Uterus (tissue), 4 donors: ENCODE measurements at places on chromosomes 2 and 18.

DNA sequence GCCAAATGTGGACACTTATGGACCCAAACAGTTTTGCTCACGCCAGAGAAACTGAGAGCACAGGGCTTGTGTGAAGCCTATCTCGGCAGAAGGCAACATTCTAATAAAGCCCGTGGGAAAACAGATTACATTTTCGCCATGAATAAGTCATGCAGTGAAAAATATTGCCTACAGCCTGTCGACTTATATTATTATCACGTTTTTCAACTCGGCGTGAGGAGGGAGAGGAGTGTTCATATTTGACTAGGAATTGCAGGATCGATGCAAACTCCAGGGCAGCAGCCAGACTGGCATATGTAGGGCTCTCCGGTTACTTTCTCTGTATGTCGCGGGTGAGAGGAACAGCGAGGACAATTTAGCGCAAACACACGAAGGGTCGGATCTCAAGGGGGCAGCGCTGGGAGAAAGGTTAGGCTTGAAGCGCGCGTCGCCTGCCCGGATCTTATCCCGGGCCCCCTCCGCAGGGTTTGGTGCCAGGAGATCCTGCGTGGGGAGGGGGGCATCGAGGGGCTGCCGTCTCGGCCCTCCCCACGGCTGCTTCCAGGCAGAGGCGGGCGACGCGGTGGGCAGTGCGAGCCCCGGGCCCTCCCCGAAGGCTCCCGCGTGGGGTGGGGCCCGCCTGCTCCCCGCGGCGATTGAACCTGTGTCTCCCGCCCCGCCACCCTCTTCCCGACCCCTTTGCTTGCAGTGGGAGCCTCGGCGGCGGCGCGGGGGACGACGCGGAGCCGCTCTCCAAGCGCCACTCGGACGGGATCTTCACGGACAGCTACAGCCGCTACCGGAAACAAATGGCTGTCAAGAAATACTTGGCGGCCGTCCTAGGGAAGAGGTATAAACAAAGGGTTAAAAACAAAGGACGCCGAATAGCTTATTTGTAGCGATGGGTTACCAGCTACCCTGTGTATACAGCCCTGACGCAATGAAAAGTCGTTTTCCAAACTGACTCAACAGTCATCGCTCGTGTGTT, 4.4 kb downstream of the ADCYAP1 start:
- no peak for DNase-seq

GRCh38 chr2:121152861-121153260, 132.1 kb downstream of the TFCP2L1 start:
- DNase-seq, result no peak

- no peak for DNase-seq
These were observed 227.4 kb downstream of the ATAD2B start for GRCh38 chr2:23699580-23699925.

DNA sequence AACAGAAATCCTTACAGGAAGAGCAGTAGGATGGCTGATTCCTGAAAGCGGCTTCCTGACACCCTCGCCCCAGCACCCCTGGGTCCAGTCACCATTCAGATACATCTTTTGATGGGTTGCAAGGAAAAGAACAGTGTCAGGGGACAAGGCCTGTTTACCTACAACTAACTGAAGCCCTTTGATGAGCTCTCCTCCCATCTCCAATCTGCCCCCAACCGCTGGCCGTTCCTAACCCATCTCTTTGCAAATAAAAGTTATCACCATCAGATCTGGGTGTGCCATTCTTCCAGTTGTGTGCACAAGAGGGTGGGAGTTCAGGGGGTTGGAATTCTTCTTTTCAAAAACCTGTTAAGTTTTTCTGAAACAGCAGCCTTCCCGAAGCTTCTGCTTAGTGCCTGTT, 48.9 kb downstream of the ARL4C start:
- no peak for DNase-seq

DNA sequence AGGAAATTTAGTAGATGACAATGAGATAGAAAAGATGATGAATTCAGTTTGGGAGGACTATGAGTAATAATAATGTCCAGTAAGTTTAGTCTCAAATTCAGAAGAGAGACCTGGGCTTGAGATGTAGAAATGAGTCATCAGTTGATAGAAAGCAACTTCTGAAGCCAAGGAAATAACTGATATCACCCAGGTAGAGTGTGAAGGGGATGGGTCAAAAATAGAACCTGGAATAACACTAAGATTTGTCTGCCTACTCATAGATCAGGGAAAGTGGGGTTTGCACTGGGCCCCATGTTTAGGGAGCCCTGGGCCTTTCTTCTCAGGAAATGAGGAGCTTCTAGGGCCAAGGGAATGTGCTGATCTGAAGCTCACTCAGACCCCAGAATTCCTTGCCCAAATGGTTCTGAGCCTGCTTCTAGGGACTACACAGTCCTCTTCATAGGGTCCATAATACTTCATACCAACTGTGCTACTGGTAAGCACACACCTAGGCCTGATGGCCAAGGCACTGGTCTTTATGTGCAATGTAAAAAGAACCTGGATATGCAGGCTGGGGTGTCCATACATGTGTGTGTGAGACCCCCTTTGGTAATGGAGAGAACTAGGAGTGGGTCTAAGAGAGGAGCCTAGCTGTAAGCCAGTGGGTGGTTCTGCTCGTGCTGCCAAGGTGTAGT, 141.2 kb downstream of the IKZF2 start:
- no peak for DNase-seq

GRCh38 chr2:46711156-46711555, 204.4 kb downstream of the MCFD2 start:
- DNase-seq, result no peak

GRCh38 chr18:7904529-7904928, 337.4 kb downstream of the PTPRM start:
- no peak for DNase-seq

DNA sequence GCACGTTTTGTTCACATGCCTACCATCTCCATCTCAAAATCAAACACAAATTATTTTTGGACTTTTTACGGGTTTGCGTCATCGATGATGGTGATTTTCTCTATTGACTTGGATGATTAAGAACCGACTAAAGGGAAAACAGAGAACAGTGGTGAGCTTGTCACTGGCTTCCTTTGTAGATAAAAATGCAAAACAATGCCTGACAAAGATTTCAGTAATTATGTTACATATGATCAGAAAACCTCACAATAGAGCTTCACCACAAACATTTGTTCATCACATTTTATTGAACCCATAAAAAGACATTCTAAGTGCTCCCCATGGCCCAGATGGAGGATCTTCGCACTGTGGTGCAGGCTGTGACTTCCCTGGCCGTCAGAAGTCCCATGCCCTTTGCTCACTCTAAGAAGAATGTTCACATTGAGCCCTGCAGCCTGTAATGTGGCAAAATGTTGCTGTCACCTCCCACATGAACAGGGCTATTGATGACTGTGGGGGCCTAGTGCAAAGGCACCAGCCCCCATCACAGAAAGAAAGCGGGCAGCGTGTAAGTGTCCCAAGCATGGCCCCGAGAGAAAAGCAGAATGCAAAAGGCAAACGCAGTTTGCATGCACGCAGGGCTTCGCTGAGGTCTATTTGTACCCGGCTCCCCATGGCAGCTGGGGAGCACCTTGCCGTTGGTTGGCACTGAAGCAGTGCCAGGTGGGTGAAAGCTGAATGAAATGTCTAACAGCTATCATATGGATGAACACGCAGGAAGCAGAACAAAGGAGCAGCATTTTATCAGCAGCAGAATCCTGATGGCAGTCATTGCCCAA, 60.6 kb downstream of the BCL2 start:
- DNase-seq, result no peak

GRCh38 chr18:26655525-26656430, 107.4 kb upstream of the KCTD1 start:
- DNase-seq, result peak; percentile 55

DNA sequence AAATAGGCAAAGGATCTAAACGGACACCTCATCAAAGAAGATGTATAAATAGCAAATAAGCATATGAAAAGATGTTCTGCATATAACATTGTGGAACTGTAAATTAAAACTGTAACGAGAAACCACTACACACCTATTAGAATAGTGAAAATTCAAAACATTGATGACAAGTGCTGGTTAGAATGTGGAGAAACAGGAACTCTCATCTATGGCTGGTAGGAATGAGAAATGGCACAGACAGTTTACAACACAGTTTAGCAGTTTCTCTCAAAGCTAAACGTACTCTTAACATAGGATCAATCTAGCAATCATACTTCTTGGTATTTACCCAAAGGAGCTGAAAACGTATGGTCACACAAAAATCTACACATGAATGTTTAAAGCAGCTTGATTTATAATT, 126.2 kb downstream of the TRIB2 start:
- no peak for DNase-seq

- DNase-seq, result no peak
These were observed 30.6 kb downstream of the MDH1 start for GRCh38 chr2:63619328-63619727.

GRCh38 chr2:88601286-88601685, 26.0 kb downstream of the EIF2AK3 start:
- no peak for DNase-seq

DNA sequence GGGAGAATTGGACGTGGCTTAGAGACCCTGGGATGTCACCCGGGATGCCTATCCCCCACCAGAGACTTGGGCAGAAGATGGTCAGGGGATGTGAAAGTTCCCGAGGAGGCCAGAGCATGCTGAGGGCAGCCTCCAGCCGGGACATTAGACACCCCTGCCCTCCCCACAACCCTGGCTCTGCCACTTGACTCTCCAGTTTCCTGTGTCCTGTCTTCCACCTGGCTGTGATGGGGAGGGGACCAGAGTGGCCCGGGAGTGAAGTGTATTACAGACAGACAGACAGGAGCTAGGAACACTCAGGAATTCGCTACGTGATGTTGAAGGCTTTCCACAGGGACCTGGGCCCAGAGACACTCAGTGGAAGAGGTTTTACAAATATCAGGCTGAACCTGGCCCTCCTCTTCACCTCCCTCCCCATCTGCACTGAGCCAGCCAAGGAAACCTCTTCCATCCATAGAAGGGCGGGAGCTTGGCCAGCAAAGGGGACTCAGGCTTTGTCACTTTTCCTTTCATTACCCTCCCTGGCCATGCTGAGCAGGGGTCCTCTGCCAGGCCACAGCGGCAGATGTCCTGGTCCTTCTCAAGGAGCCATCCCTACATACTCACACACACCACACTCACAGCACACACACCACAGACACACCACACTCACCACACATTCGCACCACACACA, 60.7 kb downstream of the SDC1 start:
- no peak for DNase-seq

- no peak for DNase-seq
These were observed 552.4 kb upstream of the TNP1 start for GRCh38 chr2:217412277-217412676.
